Fibroblast of skin of left quadriceps (primary cell): ENCODE measurements at places on chromosomes 6 and 20.

DNA sequence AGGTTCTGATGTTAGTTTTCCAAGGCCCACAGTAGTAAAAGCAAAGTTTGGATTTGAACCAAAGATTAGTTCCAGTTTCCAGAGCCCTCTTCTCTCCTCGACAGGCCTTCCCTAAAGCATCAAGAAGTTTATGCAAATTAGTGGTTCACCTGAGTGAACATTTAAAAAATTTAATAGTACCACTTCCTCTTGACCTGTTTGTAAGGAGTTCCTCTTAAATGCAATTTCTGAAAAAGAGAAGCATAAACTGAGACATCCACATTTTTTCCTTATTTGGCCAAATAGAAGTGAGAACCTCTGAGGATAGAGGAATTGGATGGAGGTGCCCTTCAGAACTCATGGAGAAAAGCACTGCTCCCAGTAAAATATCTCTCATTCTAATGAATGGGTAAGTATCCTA is 1.2 kb upstream of the DSE start:
- DNase-seq, result no peak

GRCh38 chr20:25233016-25233772 is 14.7 kb upstream of the PYGB start:
- no peak for DNase-seq

DNA sequence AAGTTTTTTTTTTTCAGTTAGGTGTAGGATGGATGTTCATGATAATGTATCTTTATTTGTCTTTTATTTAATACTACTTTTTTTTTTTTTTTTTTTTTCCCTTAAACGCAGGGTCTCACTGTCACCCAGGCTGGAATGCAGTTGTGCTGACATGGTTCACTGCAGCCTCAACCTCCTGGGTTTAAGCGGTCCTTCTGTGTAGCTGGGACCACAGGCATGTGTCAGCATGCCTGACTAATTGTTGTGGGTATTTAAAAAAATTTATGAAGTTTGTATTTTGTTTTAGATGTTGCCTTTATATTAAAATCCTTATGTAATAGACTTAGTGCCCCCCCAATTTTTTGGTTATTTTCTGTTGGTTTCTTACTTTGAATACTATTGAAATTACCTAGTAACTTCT is 42.6 kb downstream of the NCOA3 start:
- peak; percentile 48 for DNase-seq

DNA sequence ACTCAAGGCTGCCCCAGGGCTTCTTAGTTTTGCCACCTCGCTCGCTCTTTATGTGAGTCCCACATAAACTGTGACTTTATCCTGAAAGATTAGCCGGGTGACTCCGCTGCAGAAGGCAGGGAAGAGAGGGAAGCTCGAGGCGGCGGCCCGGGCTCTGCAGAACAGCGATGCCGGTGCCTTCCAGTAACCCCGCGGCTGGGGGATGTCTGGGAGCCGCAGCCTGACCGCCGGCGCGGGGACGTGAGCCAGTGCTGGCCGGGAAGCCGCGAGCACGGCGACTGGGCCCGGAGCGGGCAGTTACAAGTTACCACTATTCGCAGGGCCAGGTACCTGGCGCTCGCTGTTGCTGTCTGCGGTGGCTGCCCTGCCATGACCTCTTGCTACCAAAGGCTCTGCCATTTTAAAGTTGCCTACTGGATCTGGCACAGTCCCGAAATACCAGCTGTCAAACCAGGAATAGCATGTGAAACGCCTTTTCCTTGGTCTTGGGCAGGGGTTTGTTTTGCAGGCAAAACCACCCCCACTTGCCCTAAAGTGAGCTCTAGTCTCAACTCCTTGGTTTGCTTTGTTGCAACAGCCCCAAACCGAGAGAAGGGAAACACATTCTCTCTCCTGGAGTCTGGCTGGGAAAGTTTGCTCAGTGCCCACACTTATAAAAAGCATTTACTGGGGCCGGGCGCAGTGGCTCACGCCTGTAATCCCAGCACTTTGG is 124.0 kb upstream of the SLC2A12 start:
- DNase-seq, result no peak

- DNase-seq, result no peak
Observed at GRCh38 chr20:21564127-21564773, 50.4 kb upstream of the NKX2-2 start.

DNA sequence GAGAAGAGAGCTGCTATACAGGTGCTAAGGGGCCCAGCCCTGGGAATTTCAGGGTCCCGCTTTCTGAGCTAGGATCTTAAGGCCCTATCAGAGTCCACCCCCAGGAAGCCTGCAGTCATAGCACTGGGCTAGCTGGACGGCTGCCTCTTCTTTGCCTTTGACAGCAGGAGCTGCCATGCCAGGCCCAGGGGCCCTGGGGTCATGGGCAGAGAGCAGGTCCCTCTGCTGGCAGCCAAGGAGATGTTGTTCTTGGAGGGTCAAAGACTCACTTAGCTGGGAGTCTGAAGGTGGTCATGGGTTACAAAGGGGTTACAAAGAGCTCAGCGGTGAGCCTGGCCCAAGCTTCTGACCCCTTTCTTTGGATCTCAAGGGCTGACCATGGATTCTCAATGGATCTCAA is 52.7 kb downstream of the RPP21 start:
- no peak for DNase-seq

DNA sequence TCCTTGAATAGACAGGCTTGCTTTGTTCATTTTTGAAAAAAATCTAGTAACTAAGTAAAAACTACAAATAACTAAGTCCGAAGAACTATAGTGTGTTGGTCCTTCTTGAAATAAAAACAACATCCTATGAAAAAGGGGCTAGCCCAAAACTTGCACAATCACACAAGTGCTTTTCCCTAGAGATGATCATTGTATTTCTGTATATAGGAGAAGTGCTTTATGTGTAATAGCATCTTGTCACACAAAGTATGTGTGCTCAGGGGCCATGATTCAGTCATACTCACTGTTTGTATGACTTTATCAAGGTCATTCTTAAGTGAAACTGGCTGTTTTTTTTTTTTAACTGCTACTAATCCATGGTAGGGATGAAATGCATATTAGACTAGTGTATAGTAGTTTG is 179.8 kb downstream of the DTNBP1 start:
- DNase-seq, result no peak

DNA sequence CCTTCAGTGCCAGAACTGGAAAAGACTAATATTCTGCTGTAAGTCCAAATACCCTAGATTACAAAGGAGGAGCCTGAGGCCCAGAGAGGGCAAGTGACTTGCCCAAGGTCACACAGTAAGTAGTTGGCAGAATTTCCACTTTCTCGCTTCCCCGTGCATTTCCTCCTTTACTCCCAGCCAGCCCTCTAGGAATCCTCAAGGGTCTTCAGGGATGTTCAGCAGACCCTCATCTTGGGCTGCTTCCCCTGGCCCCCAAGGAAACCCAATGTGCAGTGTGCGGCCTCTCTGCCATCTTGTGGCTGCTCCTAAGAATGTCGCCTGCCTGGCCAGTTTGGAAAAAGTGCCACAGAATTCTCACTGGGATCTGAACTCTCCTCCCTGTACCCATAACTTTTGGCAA is 217.7 kb upstream of the LRFN2 start:
- DNase-seq, result no peak

- no peak for DNase-seq
Observed at GRCh38 chr6:168884050-168884645, 369.5 kb downstream of the THBS2 start.

- DNase-seq, result no peak
Observed at GRCh38 chr6:170404036-170404435, 97.5 kb downstream of the FAM120B start.

- DNase-seq, result no peak
Observed at GRCh38 chr20:32477594-32478512, 107.3 kb downstream of the NOL4L start.

GRCh38 chr6:57305107-57305506 is 12.3 kb upstream of the PRIM2 start:
- no peak for DNase-seq

DNA sequence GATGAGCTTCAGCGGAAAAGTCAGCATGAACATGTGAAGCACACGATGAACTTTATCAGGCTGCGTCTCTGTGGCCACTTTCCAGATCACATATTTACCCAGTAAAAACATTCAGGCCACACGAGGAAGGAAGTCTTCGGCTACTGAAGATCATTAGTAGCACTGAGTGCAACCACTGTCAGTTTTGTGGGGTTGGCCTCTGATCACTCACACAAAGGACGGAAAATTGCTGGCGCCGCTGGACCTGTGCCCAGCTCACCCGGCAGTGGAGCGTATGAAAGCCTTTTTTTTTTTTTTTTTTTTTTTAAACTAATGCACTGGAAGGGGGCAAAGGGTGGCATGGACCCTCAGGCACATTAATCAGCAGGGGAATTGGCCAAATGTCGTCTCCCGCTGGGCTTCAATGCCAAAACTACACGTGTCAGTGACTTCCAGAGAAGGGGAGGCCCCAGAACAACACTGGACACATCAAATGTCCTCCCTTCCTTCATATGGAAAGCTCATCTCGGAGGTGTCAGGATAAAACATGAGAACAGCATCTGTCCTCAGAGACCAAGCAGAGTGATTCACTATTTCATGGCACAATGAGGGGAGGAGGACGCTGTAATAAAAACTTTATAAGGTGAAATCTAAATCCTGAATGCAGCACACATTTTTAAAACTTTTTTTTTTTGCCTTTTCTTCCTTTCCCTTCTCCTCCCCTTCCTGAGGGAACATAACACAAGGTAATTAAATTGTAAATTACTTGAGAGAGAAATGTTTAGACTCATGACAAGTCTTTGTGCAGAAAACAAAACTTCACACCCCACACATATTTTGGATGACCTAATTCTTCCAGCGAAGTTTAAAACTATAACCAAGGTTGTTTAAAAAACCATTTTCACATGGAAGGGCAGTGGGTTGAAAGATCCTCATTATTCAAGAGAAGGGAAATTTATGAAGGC is 223.4 kb downstream of the FOXC1 start:
- no peak for DNase-seq

DNA sequence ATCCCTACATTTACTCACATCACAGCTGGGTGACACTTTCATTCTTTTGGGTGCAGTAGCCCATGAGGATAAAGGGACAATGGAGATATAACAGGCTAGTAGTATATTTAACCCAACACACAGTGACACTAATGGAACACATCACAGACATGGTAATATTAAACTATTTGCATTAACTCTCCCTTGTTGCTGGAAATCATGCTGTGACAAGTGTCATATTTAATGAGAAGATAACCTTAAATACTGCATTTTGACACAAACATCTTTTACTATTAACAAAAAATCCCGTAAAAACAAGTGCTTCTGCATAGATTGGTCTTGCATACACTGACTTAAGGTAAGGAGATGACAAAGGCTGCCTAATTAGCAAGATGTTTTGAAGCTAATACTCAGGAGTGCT is 45.5 kb downstream of the CNR1 start:
- no peak for DNase-seq

GRCh38 chr20:43751167-43752050 is 24.6 kb upstream of the GTSF1L start:
- no peak for DNase-seq

DNA sequence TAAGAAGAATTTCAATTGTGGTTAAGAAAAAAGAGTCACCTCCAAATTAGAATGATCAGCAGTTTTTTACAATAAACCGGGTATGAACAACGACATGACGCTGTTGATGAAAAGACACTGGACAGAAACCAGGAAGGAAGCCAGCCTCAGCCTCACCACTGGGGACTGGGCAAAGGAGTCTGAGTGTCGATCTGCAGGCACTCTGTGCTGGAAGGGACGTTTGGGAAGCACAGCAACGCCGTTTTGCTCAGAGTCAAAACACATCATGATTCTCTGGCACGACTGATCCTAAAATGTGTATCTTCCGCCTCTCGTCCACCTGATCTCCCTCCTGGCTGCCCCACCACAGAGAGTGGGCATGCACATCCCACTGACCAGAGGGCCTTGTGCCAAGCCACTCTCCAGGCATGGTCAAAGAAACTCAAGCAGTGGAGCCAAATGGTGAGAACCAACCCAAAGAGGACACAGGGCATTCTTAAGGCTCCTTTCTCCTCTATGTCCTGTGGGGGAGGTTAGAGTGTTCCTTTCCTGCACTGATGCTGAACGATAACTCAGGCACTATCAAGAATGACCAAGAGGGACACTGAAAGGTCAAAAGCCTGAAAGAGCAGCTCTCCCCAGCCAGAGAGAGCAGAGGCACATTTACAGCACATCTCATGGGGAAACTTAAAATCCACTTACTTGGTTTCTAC is 68.8 kb downstream of the AGPAT4 start:
- DNase-seq, result no peak

DNA sequence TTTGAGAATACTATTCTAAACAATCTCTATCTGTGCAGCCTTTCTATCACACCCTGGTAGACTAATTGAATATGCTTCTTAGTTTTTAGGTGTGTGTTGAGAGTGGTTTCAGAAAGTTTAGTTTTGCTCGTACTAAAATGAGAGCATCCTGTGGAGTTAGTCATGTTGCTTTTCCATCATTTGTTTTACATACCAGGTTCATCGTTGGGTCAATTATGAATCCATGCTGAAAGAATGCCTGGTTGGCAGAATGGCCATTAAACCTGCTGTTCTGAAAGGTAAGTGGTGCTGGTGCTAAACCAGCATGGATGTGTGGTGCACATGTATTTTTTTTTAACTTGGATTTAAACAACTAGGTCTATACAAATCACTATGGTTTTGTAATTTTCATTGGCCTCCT is 49.3 kb downstream of the CYB5R4 start:
- no peak for DNase-seq

- no peak for DNase-seq
Observed at GRCh38 chr6:167829513-167829912, 2.8 kb downstream of the AFDN start.

GRCh38 chr6:7201732-7202541 is 94.2 kb downstream of the RREB1 start:
- DNase-seq, result no peak

DNA sequence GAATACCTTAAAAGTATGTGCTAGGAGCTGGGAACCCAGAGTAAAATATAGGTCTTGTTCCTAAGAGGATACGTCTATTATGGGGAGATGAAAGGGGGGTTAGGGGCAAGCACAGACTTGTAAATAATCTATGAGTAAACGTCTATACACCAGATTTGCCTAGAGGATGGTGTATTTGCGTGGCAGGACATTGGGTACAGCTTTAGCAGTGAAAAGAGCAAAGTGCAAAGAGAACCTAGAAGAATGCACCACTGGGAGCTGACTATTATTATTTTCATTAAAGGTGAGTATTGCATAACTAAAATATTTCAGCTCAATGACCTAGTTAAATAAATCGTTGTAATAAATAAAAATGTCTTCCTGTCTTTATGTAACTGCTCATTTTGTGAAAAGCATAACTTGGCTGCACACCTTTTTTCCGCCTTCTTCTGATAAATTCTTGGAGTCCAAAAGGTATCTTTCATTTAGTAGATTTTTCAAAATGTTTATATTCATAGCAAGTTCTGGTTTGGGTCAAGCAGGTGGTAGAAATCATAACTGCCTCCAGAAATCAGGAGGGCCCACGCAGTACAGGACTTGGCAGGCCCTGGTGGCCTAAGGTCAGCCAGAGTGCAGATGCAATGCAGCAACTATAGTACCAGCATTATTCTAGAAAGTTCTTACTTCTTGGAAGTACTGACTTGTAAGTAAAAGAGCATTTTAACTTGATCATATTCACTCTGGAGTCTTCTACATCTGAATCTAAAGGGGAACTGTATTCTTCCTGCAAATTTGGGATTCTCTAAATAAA is 357.2 kb downstream of the PLCB1 start:
- DNase-seq, result no peak
